ENCODE measurements at places on chromosomes 2 and 18.

GRCh38 chr2:152038441-152038958, 60.3 kb downstream of the CACNB4 start:
- DNase-seq, result no peak

- no peak for DNase-seq
Observed at GRCh38 chr2:150449856-150450255, 37.6 kb downstream of the RND3 start.

DNA sequence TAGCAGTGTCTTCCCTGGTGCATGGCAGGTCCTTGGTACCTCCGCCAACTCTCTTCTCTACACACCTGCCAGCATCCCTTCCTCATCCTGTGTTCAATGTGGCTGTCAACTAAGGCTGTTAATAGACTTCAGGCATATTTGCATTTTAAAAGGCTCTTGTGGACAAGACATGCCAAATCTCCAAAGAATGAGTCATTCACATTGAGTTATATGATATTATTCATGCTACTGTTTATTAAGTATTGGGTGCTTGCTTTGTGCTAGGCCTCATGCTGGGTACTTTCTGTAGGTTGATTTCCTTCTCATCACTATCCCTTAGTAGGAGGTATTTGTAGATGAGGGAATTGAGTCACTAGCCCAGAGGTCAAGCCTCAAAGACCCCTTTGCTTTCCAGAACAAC, 5.2 kb downstream of the MYO1B start:
- DNase-seq, result no peak

- no peak for DNase-seq
Observed at GRCh38 chr2:182942756-182943155, 76.3 kb upstream of the FRZB start.

GRCh38 chr2:118227698-118228508, 139.6 kb downstream of the INSIG2 start:
- no peak for DNase-seq

DNA sequence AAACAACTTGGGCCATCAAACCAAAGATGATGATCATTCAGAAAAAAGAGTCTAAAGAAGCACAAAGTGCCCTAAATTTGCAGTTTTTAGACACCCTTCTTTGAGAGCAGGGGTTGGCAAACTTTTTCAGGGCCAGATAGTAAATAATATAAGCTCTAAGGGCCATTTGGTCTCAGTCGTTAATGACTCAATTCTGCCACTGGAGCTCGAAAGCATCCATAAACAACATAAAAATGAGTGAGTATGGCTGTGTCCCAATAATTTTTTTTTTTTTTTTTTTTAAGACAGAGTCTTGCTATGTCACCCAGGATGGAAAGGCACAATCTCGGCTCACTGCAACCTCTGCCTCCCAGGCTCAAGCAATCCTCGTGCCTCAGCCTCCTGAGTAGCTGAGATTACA, 152.3 kb downstream of the DTNB start:
- DNase-seq, result no peak

DNA sequence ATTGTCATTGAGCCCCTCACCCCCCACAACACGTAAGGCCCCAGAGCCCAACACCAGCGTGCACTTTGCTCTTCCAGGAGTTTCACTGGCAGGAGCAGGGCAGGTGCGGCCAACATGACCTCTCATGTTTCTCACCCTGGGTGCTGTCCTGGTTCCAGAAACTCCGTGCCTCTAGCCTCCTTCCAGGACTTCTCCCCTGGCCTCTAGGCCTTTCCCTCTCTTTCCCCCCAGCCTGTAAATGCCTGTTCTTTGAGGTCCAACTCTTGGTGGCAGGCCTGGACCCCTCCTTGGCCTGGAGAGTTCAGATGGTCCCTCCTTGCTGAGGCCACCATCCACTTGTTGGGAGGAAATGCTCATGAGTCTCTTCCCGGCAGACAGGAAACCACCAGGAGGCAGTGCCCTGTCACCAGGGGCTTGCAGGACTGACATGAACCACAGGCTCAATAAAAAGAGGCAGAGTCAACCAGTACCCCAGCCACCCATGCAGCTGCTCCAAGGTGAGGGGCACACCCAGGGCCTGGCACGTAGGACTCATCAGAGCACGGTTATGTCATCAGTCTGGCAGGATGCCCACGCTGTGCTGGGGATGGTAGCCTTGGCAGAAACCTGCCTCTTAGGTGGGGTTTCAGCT, 1.5 kb downstream of the MALL start:
- peak; percentile 73 for DNase-seq

DNA sequence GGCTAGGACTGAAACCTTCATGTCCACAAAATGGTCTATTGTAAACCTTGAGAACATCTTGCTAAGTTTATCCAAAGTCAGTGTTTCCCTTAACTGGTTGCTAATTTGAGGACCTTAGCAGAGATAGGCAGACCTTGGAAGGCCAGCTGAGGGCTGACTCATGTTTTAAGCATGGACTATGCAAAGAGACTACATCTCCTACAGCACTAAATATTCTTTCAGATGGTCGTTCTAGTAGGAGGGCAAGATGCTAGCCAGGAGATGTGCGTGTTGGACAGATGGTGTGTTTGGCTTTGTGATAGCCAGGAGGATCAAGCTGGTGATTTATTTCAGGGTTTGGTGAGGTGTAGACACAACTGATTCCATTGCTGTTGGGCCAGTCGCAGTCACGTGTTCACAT, 75.8 kb downstream of the NRP2 start:
- DNase-seq, result no peak

GRCh38 chr2:194826241-194826640, 830.8 kb upstream of the SLC39A10 start:
- peak; percentile 26 for DNase-seq

- peak; percentile 42 for DNase-seq
Observed at GRCh38 chr2:120758181-120759144, 22.8 kb downstream of the GLI2 start.

DNA sequence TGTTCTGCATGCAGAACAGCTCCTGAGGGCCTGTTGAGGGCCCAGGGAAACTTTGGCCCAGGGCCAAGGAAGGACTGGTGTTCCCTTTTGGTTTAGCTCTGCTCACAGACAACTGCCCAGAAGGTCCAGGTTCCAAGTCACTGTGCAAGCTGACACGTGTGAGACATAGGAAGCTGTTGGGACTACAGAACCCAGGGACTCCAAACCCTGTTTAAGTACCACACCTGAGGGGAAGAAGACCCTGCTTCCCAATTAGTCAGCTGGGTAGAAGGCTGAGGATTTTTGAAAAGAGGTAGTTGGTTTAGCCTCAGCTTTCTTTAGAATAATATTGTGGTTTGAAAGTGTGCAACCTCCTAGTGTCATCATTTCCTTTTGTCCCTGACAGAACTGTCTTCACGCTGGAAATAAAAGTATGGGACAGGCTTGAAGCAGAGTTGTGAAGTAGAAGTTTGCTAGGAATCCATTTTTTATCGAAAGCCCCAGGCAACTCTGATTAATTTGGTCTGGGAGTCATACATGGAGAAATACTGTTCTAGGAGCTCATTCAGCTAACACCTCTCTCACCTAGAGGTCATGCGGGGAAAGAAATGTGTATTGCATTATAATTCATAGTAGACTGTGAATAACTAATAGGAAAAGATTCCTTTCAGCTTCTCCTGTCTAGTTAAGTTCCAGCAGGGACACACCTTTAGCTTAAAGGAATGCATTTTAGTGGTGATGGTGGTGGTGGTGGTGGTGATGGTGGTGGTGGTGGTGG, 19.9 kb upstream of the IL1RL1 start:
- no peak for DNase-seq

GRCh38 chr2:229230911-229231310, 40.2 kb downstream of the PID1 start:
- no peak for DNase-seq

- DNase-seq, result peak; percentile 75
Observed at GRCh38 chr18:623761-624620, 27.2 kb downstream of the CLUL1 start.

GRCh38 chr2:216109962-216110614, 940 bp downstream of the XRCC5 start:
- peak; percentile 47 for DNase-seq

GRCh38 chr18:61894751-61895524, 2.1 kb upstream of the RNF152 start:
- DNase-seq, result no peak

GRCh38 chr18:79283131-79283810, 112.5 kb upstream of the NFATC1 start:
- DNase-seq, result no peak

DNA sequence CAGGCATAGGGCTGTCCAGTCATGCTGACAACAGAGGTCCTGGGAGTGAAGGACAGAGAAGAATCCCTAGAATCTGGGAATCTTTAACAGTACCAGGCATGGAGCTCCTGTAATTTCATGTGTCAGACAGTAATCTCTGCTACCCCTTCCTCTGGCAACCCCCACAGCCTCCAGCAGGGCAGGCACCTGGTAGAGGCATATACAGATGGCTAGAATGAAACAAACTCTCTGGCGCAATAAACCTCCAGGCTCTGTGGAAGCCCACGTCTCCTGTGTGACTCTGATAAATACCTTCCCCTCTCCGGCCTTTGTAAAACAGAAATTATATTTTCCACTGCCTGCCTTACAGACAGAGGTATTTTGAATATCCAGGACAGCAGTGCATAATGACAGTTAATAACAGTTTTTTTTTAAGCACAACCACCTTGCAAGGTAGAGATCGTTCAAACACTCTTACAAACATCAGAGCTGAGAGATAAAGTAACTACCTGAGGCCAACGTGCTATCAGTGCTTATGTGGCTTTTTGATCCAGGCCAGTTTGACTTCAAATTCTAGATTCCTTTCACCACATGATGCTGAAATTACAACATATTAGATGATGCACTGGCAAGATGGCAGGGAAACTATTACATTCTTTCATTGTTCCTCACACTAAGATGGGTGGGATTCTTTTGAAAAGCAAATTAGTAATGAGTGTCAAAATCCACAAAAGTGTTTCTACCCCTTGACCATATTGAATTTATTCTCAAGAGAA, 47.7 kb upstream of the TMEM247 start:
- no peak for DNase-seq

DNA sequence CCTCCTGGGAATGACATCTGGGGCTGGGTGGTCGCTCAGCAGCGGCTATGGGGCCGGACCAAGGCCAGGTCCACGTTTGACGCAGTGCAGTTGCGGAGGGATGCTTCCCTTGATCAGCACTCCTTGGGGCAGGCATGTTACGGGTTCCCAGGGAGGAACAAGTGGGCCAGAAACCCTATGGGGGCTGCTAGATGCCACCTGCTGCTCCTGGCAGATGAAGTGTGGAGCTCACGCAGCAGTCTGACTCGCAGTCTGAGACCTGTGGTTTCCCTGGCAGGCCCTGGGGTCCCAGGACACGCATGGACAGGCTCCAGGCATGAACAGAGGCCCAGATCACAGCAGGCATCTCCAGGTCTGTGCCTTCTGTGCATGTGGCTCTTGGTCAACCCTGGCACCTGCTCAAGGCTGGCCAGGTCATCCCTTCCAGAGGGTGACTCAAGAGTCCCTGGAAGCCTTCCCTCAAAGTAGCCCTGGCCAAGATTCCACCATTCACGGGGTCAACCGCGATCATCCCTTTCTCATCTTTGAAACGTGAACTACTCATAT, 20.0 kb downstream of the KCNF1 start:
- DNase-seq, result no peak

GRCh38 chr18:45202061-45202460, 413.2 kb upstream of the SLC14A2 start:
- no peak for DNase-seq

GRCh38 chr18:9987345-9987744, 73.5 kb downstream of the VAPA start:
- DNase-seq, result no peak

- no peak for DNase-seq
Observed at GRCh38 chr18:28338316-28338715, 161.4 kb upstream of the CDH2 start.

DNA sequence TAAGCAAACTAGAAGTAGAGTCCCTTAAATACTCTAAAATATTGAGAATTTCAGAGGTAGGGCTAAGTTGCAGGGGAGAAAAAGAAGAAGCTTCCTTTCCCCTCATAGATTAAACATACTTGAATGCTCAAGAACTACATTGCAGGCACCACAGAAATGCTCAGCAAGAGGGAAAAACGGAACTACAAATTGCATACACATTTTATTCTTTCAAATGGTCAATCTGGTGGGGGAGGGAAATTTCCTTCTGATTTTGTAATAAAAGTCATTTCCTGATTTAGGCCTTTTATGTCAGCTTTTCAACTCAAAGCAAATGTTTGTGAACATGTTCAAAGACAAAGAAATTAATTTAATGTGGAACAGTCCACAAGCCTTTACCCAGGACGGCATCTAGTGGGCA, 33.0 kb downstream of the FARSB start:
- no peak for DNase-seq

DNA sequence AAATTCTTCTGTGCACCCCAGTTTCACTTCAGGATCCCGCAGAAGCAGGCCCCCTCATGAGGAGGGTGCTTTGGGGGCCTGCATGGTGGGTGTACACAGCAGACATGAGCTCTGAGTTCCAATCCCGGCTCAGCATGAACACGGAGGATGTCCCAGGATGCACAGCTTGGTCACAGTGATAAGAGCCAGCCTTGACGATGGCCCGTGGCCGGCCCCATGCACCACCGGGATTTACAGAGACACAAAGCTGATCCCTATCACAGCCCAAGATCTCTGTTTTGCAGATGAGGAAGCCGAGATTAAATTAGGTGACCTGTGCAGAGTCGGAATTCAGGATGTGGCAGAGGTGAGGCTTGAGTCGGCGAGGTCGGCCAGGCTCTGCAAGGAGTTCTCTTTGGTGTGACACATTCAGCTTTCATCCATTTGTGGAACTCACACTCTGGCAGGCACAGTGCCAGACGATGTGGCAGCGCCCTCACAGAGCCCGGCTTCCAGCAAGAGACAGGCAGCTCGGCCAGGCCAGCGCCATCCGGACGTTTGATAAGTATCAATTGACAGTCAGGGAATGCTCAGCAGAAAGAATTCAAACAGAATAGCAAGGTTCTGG, 456.3 kb upstream of the MYT1L start:
- DNase-seq, result no peak

- DNase-seq, result no peak
Observed at GRCh38 chr2:59756150-59756549, 797.3 kb downstream of the BCL11A start.

DNA sequence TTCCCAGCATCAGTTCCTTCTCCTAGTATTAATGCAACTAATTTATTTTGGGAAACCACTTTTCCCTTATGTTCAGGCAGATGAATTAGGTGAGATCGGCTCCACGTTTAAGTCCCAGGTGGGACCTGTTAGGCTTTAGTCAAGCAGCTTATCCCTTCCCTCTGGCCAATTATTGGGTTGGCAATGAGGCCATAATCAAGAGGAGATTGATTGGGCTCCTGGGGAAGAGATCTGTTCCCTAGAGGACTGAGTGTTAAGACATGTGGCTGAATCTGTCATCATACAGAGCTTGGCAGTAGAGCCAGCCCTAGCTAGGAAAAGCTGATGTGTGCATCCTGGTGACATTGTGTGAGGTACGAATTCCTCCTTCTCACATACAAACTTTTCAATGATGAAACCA, 104.4 kb downstream of the PTH2R start:
- DNase-seq, result no peak
